ENCODE measurements at places on chromosomes 7 and 10.

- no peak for DNase-seq
These were observed 15.1 kb downstream of the VWC2 start for GRCh38 chr7:49788455-49789059.

DNA sequence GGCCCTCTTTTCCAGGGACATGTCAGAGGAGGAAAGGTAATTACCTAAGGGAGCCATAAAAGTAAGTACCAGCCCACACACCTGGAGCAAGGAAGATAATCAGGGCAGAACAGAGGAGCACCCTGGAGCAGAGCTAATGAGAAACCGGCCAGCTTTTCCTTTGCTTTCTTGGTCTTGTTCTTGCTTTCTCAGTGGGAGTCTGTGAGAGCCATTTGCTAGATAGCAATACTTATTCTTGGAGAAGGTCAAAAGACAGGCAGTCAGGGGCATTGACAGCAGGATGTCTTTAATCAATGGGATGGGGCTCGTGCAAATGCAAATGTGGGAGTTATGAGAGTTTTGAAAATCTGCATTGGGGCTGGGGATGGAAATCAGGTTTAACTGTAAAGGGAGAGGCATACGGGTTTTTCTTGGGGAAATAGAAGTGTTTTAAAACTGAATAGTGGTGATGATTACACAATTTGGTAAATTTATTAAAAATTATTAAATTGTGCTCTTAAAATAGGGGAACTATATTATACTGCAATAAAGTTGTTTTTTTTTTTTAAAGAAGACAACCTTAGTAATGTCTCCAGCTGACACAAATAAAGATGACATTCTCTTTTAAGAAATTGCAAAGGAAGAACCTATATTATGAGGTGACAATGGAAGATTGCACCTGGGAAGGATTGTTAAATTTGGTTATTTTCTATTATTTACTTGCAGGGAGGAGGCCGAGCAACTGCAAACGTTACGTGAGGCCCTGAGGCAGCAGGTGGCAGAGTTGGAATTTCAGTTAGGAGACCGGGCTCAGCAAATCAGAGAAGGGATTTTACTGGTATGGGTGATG lies 35.6 kb upstream of the PPP1R17 start:
- no peak for DNase-seq

- no peak for DNase-seq
These were observed 28.0 kb upstream of the RSU1 start for GRCh38 chr10:16845248-16845647.

DNA sequence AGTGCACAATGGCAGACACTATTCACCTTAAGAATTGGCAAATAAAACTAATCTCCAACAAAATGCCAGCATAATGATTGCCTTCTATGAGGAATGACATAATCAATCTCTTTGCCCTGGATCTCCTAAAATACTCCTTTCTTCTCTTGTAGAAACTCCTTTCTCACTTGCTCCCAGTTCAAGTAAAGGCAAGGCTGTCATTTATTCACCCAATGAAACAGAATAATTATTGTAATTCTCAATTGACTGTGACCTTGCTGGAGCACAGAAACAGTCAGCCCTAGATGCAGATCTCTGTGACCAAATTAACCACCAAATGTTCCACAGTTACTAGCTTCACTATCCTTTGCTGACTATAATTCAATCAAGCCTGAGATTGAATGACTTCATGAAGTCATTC lies 99.3 kb downstream of the SEMA3C start:
- no peak for DNase-seq

DNA sequence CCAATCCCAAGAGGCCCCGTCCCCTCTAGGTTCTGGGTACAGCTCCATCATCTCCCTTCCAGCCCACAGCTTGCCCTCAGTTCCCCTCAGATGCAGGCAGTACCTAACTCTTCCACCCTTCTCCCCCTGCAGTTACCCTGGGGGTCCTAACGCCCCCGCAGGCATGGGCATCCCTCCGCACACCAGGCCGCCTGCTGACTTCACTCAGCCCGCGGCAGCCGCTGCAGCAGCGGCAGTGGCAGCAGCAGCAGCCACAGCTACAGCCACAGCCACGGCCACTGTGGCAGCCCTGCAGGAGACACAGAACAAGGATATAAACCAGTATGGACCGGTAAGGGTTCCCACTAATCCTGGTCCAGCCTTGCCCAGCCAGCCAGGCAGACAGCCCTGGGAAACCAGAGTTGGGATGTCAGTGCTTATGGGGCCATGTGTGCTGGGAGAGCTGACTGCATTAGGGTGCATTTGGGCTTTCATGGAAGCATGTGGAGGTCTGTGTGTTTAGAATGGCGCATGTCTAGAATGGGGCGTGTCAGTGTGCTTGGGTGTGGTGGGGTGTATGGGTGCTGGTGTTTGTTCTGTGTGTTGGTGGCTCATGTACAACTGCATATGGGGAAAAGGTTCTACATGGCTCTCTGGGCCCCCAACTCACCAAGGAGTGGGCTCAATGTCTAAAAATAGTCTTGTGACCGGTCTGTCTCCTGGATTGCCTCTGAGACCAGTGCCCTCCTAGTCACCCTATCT lies 55.1 kb upstream of the PPIF start:
- no peak for DNase-seq

GRCh38 chr7:4071370-4072058 lies 610.6 kb upstream of the FOXK1 start:
- DNase-seq, result no peak

- DNase-seq, result no peak
These were observed 76.4 kb upstream of the CDC14C start for GRCh38 chr7:48847917-48848316.

DNA sequence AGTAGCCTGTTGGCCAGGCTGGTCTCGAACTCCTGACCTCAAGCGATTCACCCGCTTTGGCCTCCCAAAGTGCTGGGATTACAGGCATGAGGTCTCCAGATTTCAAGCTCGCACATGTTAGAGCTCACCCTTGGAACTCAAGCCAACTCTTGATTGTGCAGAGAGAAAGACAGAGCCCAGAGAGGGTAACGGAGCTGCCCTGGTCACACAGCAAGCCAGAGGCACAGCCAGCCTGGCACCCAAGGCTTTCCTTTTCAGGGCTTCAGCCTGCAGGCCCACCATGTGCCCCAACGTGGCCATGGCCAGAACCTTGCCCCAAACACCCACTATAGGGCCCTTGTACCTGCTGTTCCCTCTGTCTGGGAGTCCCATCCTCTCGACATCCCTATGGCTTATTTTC lies 49.1 kb upstream of the CUX1 start:
- DNase-seq, result no peak

- no peak for DNase-seq
These were observed 82.5 kb downstream of the AHR start for GRCh38 chr7:17380736-17381662.

DNA sequence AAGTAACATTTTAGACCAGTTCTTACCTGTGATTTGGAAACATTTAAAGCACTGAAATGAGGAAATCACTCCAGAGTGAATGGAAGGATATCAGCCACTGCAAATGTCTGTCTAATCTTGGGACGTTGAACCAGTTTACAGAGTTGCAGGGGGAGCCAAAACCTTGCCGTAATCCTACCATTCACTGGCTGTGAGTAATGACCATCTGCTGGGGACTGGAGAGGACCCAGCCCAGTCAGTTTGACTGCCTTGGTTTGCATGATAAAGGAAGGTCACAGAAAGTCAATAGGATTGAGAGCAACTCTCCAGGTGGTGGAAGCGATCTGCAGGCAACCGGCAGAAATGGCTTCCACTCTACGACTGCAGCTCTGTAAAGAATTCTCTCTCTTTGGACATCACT lies 167.2 kb downstream of the AKR1D1 start:
- DNase-seq, result no peak

GRCh38 chr7:123260428-123260960 lies 60.7 kb upstream of the SLC13A1 start:
- DNase-seq, result no peak

DNA sequence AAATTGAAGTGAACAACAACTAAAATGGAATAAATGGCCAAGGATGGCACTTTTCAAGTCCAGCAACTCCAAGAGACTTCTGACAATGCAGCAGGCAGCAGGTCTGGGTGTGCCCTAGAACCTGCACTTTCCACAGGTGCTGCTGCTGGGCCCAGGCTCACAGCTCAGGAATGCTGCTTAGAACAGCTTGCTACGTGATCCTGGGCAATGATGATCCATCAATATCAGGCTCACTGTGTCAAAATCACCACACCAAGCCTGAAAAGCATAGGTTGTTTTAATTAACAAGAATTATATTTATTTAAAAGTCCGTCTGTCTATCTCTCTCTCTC lies 148.4 kb downstream of the TNS3 start:
- no peak for DNase-seq

DNA sequence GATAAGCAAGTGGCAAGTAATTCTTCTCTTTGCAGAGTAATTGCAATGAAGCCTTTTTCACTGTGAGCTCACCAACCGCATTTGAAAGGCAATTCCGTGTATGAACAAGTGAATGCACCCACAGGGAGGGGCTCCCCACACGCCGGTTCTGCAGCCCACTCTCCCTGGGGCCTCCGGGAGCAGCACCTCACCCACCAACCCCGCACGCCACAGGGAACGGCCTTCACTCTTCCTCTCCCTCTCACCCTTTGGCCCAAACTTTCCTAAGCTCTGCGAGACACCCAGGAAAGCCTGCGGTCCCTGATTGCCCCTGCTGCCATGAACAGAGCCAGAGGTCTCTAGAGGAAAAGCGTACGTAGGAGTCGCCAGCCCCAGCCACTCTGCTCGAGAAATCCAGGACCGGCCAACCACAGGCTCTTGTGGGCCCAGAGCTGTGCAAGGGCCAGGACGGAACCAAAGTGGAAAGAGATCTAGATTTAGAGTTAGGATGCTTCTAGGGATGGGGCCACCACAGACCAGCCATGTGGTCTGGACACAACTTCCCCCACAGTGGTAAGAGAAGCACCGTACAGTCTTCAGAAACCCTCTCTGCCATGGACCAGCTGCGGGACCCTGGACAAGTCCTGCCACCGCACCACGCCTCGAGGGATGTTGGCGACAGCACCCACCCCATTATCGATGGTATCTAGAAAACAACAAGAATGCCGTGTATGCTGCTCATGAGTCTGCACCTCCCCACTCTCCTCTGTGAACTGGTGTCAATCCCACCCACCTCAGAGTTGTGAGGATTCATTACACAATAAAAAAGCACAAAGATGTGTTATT lies 3.6 kb downstream of the WDR86 start:
- DNase-seq, result no peak

DNA sequence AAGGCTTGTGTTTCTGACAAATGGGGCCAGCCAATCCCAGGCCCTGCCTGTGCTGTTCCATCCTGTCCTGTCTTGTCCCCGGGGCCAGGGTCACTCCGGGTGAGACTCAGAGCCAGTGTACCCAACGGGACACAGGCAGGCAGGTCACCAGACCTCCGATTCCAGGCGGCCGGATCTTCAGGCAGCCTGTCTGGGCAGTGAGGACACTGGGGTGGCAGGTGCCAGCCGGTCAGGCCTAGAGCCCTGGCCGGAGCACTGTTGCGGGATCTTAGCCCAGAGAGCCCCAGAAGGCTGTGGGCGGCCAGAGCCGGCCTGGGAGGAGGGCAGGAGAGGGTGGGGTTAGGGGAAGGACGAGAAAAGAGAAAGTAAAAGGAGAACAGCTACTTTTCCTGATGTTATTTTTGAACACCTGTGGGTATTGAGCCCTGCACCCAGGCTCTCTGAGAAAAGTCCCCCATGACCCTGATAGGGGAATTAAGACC lies 134.3 kb upstream of the TNRC18 start:
- peak; percentile 77 for DNase-seq

GRCh38 chr10:97827702-97828291 lies 21.8 kb upstream of the GOLGA7B start:
- no peak for DNase-seq

- no peak for DNase-seq
These were observed 1050.5 kb upstream of the AUTS2 start for GRCh38 chr7:68547799-68548198.

DNA sequence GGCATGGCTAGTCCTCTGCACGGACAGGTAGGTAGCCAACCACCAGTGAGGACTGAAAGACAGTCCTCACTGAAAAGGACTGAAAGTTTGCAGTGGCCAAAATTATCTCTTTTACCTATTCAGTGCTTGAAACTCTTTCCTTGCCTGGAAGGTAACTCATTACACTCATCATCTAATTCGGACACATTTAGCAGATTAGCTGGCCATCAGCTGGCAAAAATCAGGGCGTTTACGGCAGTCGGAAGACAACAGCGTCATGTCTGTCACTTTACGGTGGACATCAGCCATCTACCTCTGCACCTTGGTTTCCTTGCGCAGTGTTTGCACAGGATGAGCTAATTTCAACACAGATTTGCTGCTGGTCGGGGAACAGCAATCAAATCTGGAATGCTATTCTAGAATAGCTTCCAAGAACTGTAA lies 740 bp downstream of the ANXA7 start:
- DNase-seq, result peak; percentile 67

DNA sequence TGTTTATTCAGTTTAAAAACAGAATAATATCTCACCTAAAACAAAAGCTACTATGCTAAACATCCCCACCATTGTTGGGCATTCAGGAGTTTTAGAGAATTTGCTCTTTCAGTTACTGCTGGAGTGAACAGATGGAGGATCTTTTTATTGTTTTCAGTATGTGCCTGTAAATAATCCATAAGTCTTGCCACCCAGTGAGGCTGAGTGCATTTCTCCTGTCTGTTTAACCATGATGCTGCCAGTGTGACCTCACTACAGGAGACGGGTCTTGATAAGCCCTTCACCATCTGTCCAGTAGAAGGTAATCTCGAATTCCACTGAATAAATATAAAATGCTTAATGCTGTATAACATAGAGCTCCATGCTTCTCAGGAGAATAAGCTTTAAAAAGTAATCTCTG lies 430.9 kb downstream of the POM121L12 start:
- DNase-seq, result no peak

GRCh38 chr10:99788598-99789256 lies 6.3 kb downstream of the ABCC2 start:
- DNase-seq, result no peak

All from GM13976 (cell line).